ENCODE measurements at places on chromosomes 7 and 10. TPM values are rescaled to one million over a fixed set of nuclear protein-coding genes. Genes with fewer than 3 reads are reported as not detected.

DNA sequence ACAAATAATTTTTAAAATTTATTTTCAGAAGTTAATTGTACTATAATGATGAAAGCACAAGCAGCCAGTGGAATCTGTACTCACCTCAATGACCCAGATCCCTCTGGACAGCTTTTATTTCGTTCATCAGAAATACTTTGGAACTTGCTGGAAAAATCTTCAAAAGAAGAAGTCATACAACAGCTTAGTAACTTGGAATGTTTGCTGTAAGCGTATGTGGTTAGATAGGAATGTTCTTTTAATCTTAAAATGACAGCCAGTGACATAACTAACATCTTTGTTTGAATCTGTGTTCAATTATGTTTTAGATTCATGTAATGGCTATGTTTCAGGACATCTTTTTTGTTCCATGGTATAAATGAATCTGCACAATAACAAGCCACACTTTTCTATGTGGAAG, 26.8 kb downstream of the CFAP69 start:
- no peak for DNase-seq

GRCh38 chr7:38229884-38230642, 43.4 kb downstream of the TARP start:
- no peak for DNase-seq

DNA sequence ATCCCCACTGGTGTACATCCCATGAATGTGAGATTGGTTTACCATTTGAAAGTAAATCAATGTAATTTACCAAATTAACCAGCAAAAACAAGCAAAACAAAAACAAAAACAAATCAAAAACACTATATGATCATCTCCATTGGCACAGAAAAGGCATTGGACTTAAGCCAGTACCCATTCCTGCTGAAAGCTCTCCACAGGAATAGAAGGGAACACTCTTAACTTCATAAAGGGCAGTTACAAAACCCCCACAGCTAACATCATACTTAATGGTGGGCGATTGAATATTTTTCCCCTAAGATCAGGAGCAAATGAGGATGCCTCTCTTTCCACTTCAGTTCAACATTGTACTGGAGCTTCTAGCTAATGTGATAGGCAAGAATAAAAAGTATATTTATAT, 34.1 kb downstream of the PRKG1 start:
- DNase-seq, result no peak

DNA sequence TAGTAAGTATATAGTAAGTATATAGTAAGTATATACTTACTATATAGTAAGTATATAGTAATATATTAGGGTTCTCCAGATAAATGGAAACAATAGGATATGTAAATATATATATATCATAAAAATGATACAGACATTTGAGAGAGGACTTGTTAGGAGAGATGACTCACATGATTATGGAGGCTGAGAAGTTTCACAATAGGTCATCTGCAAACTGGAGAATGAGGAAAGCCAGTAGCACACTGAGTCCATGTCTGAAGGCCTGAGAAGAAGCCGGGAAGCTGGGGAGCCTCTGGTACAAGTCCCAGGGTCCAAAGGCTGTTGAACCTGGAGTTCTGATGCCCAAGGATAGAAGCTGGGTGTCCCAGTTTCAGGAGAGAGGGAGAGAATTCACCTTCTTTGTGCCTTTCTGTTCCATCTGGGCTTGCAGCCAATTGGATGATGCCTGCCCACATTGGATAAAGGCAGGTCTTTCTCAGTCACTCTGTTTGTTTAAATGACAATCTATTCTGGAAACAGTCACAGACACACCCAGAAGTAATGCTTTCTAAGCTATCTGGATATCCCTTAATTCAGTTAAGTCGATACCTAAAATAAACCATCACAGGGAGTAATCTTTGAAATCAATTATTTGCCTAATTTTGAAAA, 205.5 kb upstream of the CDC14C start:
- DNase-seq, result no peak

DNA sequence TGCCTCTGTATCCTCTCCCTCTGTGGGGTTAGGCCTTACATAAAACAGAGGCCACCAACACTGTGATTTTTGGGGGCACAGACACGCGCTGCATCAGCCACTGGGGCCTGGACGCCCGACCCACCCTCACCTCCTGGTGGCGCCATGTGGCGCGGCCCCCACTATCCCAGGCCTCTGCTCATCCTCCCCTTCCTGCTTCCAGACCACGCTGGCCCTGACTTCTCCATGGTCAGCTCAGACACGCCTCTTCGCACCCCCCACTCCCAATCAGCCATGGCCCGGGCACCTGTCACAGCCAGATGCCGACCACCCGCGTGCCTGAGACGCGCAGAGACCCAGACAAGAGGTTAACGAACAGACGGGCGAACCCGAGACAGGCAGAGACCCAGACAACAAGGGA, 263.9 kb downstream of the ELFN1 start:
- DNase-seq, result no peak

DNA sequence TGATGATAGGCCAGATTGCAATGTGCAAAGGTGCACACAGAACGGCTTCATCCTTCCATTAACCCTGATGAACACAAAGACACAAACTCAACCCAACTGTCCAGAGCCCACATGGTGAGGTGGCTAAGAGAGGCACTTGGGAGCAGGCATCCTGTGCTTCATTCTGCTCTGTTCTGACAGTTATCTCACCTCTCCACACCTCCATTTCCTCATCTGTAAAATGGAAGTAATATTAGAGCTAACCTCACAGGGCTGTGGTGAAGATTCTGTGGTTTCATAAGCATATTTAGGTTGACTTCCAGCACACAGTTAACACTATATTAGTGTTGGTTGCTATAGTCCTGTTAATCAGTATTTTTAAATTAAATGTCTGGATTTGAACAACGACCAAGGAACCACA, 126.3 kb downstream of the TAX1BP1 start:
- no peak for DNase-seq

- no peak for DNase-seq
Measured at GRCh38 chr7:135704074-135704473, 23.9 kb downstream of the SLC13A4 start.

DNA sequence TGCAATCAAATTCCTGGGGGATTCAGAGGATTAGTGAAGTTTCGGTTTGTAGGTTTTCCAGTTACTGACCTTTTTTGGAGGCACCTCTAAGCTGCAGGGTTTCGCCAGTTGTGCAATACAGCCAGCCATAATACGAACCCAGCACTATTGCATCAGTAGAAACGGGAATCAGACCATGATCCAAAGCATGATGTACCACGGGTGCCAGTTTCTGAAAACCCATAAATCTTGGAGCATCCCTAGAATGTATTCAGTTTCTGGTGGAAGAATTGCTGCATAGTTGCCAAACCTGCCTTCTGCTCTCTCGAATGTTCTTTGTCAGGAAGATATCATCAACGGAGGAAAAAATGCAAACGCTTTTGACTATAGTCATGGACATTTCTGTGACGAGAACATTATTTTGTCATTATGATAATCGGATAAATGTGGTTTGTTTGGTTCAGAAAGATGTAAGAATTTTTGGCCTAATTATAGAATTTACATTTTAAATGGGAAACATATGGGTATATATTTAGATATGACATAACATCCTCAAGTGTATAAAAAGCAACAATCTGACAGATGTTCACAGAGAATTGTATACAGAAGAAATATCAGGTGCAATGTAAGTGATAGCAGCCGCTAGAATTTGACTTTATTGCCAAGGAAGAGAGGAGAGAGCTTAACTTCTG, 186.2 kb upstream of the PRKCQ start:
- DNase-seq, result no peak

- DNase-seq, result no peak
Measured at GRCh38 chr7:88358526-88358838, 51.8 kb upstream of the STEAP4 start.

- no peak for DNase-seq
Measured at GRCh38 chr10:70551466-70551865, 51.1 kb downstream of the PRF1 start.

- no peak for DNase-seq
Measured at GRCh38 chr7:146002431-146003078, 114.0 kb upstream of the CNTNAP2 start.

GRCh38 chr10:44888886-44889285, 22.3 kb upstream of the TMEM72 start:
- no peak for DNase-seq

The OR2A5 gene
- total RNA-seq, result not detected

The GNAT3 gene
- not detected for total RNA-seq

The TMEM176A gene
- total RNA-seq, result 0.26 TPM

The EPO gene
- 0.22 TPM for total RNA-seq

The MMD2 gene
- not detected for total RNA-seq

The ADAM22 gene
- 4.7 TPM for total RNA-seq

The CALD1 gene
- total RNA-seq, result 3.1 TPM
